SK-N-SH (cell line): ENCODE measurements at places on chromosomes 13 and 19. TPM values are rescaled to one million over a fixed set of nuclear protein-coding genes. Genes with fewer than 3 reads are reported as not detected.

MBD3L1 gene
- polyA plus RNA-seq: not detected in 2 replicates

LRRC63 gene
- 0.03 and 0.13 TPM in 2 replicates for polyA plus RNA-seq

CGB5 gene
- polyA plus RNA-seq: 0.11 and 0.16 TPM in 2 replicates

TMEM190 gene
- 0.77 and 0.91 TPM in 2 replicates for polyA plus RNA-seq

SLC25A42 gene
- 4.3 and 6.1 TPM in 2 replicates for polyA plus RNA-seq

WDR88 gene
- 0.03 TPM in 1 of 2 replicates, not detected in the other for polyA plus RNA-seq

IGFL1 gene
- polyA plus RNA-seq: not detected in 2 replicates

DNA sequence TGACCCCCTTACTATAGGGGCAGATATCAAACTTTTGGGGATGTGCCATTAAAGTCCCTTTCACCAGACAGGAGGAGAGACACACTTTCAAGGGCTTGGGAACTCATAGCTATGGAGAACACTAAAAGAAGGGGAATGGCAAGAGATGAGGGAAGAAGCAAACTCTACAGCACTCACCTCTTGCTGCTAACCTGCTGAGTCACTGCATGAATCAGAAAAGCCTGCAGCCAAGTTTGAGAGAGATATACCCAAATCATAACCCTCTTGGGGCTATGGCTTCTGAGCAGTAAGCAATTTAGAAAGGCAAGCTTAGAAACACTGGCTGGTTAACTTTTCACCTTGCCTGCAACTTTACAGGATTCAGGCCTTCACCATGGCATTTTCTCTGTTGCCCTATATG, 1028.0 kb downstream of the UQCRFS1 start:
- H3K4me3 ChIP-seq: no peak overlapping the region
- no peak for DNase-seq
- no peaks in the 10 kb centered on the region for H3K4me1 ChIP-seq
- no peaks in the 10 kb centered on the region for H3K27me3 ChIP-seq

GRCh38 chr13:51541809-51542258, 42.4 kb upstream of the WDFY2 start:
- no peak overlapping the region for H3K4me3 ChIP-seq
- no peak overlapping the region for H3K27ac ChIP-seq
- no peak for DNase-seq
- no peaks in the 10 kb centered on the region for H3K36me3 ChIP-seq
- H3K4me1 ChIP-seq: peaks cover 12% of the 10 kb centered on the region

- no peaks in the 10 kb centered on the region for H3K27me3 ChIP-seq
- DNase-seq: no peak
- no peak overlapping the region for H3K27ac ChIP-seq
- no peak overlapping the region for H3K4me3 ChIP-seq
Observed at GRCh38 chr13:98187965-98188261, 10.8 kb upstream of the RNF113B start.

DNA sequence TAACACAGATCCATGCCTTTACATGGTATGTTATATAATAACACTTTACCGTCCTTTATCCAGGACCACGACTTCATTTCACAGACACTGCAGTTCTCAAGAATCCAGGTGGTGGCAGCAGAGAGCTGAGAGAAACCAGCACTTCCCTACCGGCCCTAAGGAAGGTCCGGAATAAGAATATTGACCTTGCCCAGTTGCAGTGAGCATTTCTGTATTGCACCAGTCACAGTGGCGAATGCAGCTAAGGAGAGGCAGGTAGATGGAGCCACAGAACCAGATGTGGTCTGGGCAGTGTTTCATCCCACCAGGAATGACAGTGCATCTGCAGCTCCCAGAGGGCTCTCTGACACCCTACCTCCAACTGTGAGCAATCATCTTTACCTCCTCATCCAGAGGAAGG, 44.6 kb downstream of the ZNF787 start:
- H3K36me3 ChIP-seq: no peaks in the 10 kb centered on the region
- H3K4me3 ChIP-seq: no peak overlapping the region
- no peaks in the 10 kb centered on the region for H3K27me3 ChIP-seq
- H3K4me1 ChIP-seq: no peaks in the 10 kb centered on the region

GRCh38 chr13:80171096-80171495, 169.8 kb downstream of the SPRY2 start:
- no peak for DNase-seq
- H3K4me3 ChIP-seq: no peak overlapping the region
- no peaks in the 10 kb centered on the region for H3K4me1 ChIP-seq
- H3K27ac ChIP-seq: no peak overlapping the region
- no peaks in the 10 kb centered on the region for H3K27me3 ChIP-seq

GRCh38 chr19:44951179-44952159, 3.7 kb upstream of the CLPTM1 start:
- no peak overlapping the region for H3K4me3 ChIP-seq
- no peaks in the 10 kb centered on the region; the same call in 1 of the 2 replicates for H3K4me1 ChIP-seq
- peaks cover 3% of the 10 kb centered on the region; the same call in 1 of the 2 replicates for H3K36me3 ChIP-seq
- H3K27ac ChIP-seq: no peak overlapping the region
- H3K27me3 ChIP-seq: no peaks in the 10 kb centered on the region

GRCh38 chr19:43372462-43372861, 19.0 kb downstream of the CD177 start:
- no peak overlapping the region for H3K27ac ChIP-seq
- H3K4me1 ChIP-seq: no peaks in the 10 kb centered on the region

GRCh38 chr13:91643394-91643793, 245.0 kb downstream of the GPC5 start:
- no peak overlapping the region for H3K27ac ChIP-seq
- no peak overlapping the region for H3K4me3 ChIP-seq
- no peaks in the 10 kb centered on the region for H3K36me3 ChIP-seq
- no peaks in the 10 kb centered on the region for H3K27me3 ChIP-seq
- H3K4me1 ChIP-seq: no peaks in the 10 kb centered on the region

DNA sequence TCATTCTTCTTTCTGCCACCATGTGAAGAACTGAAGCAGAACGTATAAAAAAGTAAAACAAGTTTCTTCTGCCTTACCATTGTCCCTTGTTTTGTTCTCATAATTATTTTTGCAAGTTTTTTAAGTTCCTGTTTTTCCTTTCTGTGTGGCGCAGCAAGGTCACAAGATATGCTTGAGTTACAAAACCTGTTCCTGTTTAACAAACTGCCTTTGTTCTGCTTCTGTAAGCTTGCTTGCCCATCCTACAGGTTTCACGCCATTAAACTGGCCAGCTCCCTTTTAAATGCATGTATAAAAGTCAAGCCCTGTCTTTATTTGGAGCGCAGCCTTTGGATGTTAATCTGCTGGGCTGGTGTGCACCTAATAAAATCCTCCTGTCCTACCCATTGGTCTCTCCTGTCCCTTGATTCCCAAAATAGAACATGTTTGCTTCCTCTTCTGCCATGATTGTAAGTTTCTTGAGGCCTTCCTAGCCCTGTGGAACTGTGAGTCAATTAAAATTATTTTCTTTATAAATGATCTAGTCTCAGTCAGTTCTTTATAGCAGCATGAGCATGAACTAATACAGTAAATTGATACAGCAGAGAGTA, 1115.4 kb downstream of the SLITRK1 start:
- no peaks in the 10 kb centered on the region for H3K4me1 ChIP-seq
- H3K4me3 ChIP-seq: no peak overlapping the region

- no peak for DNase-seq
- peaks cover 21% of the 10 kb centered on the region; the same call in 1 of the 2 replicates for H3K4me1 ChIP-seq
- no peaks in the 10 kb centered on the region for H3K27me3 ChIP-seq
- peak overlapping the region; percentile 76 for H3K4me3 ChIP-seq
- H3K36me3 ChIP-seq: peaks cover 18% of the 10 kb centered on the region; the same call in 1 of the 2 replicates
Observed at GRCh38 chr19:2239771-2240770, 3.4 kb downstream of the SF3A2 start.

DNA sequence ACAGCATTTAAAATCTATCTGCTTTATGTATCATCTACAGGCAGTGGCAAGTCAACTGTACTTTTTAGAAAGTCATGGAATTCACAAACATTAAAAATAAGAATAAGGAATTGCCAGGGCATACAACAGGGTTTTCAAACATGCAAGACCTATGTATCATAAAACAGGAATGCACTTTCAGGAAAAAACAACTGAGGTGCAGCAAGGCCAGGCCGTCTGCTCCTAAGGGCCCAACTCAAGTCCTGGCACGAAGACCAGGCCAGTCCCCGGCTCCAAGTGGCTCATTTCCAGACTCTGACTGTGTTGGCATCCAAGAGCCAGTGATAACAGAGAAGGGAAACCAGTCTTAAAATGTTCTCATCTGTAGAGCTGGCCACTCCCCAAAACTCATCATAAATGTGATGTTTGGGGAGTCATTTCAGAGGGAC, 7.1 kb downstream of the RFX2 start:
- H3K27ac ChIP-seq: peak overlapping the region; percentile 67; the same call in 1 of the 2 replicates
- no peak for DNase-seq
- H3K4me3 ChIP-seq: no peak overlapping the region
- no peaks in the 10 kb centered on the region for H3K27me3 ChIP-seq

DNA sequence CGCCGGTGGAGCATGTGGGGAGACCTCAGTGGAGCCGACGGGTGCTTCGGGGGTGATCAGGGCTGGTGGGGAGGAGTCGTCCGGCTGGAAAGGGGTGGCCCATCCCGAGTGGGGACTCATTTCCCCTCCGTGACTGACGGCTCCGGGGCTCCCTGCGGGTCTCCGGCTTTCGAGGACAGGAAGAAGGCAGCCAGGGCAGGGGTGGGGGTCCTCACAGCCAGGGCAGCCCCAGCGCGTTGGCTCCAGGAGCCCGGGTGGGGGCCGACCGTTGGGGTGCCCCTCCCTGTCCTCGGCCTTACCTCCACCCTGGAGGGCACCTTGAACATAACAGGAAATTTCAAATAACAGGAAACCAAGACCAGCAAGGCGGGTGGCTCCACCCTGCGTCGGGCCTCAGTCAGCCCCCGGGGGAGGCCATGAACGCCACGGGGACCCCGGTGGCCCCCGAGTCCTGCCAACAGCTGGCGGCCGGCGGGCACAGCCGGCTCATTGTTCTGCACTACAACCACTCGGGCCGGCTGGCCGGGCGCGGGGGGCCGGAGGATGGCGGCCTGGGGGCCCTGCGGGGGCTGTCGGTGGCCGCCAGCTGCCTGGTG, at the start of gene S1PR4:
TSS of gene S1PR4 (plus strand) at position 393 of the 596 bp plus-strand sequence. CDS start at position 417, 24 bp downstream.
- DNase-seq: no peak
- no peaks in the 10 kb centered on the region for H3K27me3 ChIP-seq
- H3K4me3 ChIP-seq: no peak within 1 kb of the TSS
- no peaks in the 10 kb centered on the region; the same call in 1 of the 2 replicates for H3K4me1 ChIP-seq
- H3K27ac ChIP-seq: no peak within 1 kb of the TSS
- no peaks in the 10 kb centered on the region for H3K36me3 ChIP-seq

DNA sequence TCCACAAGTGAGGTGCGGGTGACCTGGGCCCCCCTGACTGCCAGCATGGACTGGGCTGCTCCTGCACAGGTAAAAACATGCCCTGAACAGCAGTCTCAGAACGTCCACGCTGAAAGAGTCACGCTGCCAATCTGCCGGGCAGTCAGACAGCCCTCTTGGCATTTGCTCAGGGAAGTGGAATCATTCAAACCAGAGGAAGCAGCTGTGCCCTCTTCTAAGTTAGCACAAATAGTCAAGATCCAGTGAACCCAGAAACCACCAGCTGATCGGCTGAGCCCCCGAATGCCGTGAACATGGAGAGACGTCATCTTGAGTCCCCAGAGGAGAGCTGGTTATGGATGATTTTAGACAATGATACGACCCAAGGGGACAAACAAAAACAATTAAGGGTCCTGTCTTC, 34.4 kb downstream of the KLF2 start:
- H3K36me3 ChIP-seq: no peaks in the 10 kb centered on the region
- H3K4me1 ChIP-seq: no peaks in the 10 kb centered on the region
- no peak overlapping the region for H3K27ac ChIP-seq
- no peaks in the 10 kb centered on the region for H3K27me3 ChIP-seq
- no peak for DNase-seq
- H3K4me3 ChIP-seq: no peak overlapping the region

DNA sequence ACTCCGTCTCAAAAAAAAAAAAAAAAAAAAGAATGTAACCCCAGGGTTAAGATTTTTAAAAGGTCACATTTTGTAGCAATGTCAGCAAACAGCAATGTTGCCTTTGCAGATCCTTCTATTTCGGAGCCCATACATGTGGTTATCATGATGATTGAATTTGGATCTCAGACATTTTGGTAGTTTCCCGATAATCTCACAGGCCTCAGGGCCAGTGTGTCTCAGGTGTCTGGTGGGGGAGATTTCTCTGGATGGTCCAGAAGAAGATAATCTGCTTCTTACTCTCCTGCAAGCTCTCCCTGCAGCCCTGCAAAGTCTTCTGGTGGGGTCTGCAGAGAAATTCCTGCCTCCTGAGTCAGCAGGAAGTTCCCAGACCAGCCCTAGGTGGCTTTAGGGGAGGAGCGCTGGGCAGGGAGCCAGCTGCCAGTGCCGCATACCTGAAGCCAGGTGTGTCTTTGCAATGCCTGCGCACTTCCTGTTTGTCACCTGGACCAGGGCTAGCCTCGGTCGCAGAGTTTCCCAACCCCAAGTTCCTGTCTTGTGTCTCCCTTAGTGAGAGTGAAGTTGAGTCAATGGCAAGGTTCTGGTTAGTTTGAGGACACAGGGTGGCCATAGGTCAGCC, 1.4 kb downstream of the SH2D3A start:
- H3K27me3 ChIP-seq: peaks cover 11% of the 10 kb centered on the region; the same call in 1 of the 2 replicates
- H3K36me3 ChIP-seq: no peaks in the 10 kb centered on the region
- H3K4me1 ChIP-seq: no peaks in the 10 kb centered on the region; the same call in 1 of the 2 replicates
- DNase-seq: no peak

- no peak overlapping the region for H3K4me3 ChIP-seq
- H3K4me1 ChIP-seq: no peaks in the 10 kb centered on the region; the same call in none of the 2 replicates
- no peaks in the 10 kb centered on the region for H3K27me3 ChIP-seq
- H3K27ac ChIP-seq: no peak overlapping the region
- peaks cover 3% of the 10 kb centered on the region for H3K36me3 ChIP-seq
Observed at GRCh38 chr13:100872761-100873160, 198.2 kb upstream of the TMTC4 start.

DNA sequence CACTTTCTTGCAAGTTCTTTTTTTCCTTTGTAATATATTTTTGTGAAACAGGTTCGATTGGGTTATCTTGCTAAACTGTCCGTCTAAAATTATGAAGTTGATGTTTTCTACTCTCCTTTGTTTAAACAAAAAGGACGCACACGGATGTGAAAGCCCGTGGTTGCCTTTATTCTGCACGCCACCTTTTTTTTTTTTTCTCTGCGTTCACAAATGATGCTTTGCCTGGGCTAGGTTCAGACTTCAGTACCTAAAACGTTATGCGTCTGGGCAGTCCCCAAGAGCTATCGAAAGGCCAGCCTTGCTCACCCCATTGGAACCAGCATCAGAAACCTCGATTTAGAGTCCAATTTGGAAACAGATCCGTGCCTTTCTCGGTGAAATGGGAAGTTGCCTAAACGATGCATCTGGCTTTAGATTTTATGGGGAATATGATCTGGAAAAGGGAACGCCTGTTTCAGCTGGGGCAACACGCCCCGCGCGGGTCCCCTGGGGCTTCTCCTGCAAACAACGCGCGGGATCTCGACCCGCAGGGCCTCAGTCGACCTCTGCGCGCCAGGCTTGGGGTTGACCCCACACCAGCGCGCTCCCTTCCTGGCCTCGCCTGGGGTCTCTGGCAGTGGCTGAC, 113.9 kb downstream of the KCNRG start:
- H3K4me1 ChIP-seq: peaks cover 6% of the 10 kb centered on the region; the same call in 1 of the 2 replicates
- H3K36me3 ChIP-seq: no peaks in the 10 kb centered on the region
- no peak overlapping the region for H3K4me3 ChIP-seq
- DNase-seq: no peak
- no peaks in the 10 kb centered on the region for H3K27me3 ChIP-seq
